Right renal pelvis (tissue), 4 donors: ENCODE measurements at places on chromosomes 11 and 22.

GRCh38 chr22:30402028-30402765 is 5.4 kb downstream of the SEC14L2 start:
- DNase-seq, result no peak

DNA sequence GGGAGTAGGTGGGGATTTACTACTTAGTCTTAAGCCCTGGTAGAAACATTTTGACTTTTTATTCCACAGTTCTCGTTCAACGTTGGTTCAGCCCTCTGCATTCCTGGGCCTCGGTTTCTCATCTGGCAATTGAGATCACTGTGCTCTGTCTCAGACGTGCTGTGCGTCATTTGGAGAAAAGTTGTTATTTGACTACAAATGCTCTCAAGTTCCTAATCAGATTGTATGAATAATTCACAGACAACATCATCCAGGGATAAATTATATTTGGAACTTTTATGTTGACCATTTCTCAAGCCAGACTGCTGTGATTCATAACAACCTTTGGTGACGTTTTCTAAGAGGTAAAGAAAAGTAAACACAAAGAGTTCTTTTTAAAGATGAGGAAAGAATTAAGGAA is 69.2 kb downstream of the BLID start:
- no peak for DNase-seq

DNA sequence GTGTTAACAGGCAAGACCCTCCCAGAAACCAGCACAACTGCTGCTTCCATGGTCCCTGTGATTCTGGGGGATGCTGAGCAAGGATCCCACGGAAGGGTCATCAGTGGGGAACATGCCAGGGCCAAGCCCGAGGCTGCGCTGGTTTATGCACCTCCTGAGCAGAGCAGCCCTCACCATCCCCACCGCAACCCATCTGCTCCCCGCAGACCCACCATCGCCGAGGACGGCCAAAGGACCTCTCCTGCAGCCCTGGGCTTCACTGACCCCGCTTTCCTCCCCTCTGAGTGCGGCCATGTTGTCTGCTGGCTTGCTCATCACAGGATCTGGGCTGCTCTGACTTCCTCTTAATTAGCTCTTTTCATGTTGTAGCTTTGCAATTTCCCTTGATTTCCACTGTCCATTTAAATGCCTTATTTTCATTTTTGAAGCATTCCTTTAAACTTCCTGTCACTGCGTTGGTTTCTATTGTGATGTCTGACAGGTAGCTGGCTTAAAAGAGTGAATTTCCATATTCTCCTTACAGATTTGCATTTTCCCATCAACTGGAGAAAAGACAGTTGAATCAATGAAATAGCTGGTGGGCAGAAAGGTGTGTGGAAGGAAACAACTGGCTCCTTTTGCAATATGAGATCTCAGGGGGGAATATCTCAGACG is 14.9 kb downstream of the TP53AIP1 start:
- no peak for DNase-seq

- no peak for DNase-seq
Observed at GRCh38 chr22:45867118-45867905, 109.7 kb downstream of the WNT7B start.

- no peak for DNase-seq
Observed at GRCh38 chr11:130145975-130146776, 13.4 kb upstream of the ST14 start.

DNA sequence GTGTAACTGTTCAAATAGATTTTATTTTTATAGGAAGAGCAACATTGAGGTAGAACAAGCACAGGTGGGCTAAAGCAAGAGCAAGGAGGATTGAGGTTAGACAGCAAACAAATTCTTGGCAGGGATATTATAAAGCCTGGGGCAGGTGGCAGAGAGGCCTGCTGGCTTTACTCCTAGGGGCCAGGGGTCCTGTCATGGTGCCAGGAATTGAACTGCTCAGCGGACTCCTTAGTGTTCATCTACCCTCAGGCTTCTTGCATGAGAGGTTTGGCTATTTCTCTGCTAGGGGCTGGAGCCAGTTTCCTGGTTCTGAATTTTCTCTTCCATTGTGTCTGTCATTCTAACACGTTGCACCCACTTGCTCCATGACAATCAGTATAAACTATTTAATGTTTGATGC is 217.2 kb upstream of the NCAM1 start:
- DNase-seq, result no peak

GRCh38 chr11:101442171-101442570 is 141.6 kb downstream of the TRPC6 start:
- DNase-seq, result no peak
